ENCODE measurements at places on chromosomes 7 and 10.

DNA sequence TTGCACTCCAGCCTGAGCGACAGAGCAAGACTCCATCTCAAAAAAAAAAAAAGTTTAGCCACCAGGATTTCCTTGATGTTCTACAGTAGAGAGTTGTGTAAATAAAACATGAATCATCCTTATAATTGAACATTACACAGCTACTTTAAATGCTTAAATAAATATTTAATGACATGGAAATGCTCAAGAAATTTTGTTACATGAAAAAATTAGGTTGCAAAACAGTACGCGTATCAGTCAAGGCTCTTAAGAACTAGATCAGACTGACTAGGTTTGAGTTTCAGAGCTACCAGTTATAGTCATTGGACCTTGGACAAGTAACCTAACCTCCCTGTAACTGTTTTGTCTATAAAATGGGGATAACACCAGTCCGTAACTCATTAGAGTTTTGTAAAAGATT, 38.7 kb upstream of the GSAP start:
- no peak for DNase-seq

DNA sequence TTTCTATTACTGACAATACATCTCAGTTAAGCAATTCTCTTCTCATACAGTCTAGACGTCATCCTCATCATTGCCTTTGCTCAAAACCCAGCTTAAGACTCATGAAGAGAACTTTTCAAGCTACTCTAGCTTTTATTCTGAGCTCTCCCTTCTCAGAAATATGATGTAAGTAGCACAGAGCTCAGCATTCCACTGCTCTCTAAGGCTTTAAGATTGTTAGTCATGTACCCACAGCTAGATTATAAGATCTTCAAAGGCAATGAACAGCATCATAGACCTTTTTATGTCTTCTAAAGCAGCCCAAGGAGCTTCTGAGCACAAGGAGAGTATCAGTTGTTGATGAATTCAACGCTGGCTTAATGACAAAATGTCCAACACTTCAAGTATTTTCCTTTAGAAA, 119.3 kb downstream of the NRP1 start:
- DNase-seq: peak; percentile 92

- DNase-seq: peak; percentile 36
Measured at GRCh38 chr7:91266689-91267090, 2.5 kb downstream of the FZD1 start.

DNA sequence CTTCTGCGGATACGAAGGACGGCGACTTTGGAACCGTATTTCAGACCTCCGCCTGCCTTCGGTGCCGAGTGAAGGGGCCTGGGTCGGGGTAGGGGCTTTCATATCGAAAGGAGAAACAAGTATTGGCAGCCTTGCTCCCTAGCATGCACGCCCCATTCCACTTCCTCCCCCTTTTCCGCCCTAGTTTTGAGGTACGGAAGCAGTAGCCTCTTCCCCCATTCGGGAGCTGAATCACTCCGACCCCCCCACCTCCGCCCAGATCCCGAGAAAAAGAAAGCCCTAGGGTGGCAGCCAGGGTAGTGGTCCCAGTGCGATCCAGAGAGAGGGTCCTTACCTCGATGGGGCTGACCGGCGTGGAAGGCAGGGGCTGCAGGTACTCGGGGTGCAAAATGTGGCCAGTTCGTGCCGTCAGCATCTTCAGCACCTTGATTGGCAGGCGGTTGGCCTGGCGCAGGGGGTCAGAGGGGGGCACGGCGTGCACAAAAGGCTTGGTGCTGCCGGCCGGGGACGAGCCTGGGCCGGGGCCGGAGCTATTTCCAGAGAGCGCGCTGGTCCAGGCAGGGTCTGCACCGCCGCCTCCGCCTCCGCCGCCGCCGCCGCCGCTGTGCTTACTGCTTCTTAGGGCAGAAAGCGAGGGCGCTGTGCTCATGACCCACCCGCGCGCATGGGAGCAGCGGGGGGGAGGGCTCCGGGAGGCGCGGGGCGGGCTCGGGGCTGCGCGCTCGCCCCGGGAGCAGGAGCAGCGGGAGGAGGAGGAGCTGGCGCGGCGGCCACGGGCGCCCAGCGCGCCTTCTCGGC, 594 bp downstream of the ZNF503 start:
- peak; percentile 43 for DNase-seq

- DNase-seq: no peak
Measured at GRCh38 chr7:152883858-152884257, 124.3 kb downstream of the ACTR3B start.
